G401 (cell line): ENCODE measurements at places on chromosomes 5 and 9.
A peak's percentile ranks its signal among the peaks of the same experiment; 100 is the strongest.

DNA sequence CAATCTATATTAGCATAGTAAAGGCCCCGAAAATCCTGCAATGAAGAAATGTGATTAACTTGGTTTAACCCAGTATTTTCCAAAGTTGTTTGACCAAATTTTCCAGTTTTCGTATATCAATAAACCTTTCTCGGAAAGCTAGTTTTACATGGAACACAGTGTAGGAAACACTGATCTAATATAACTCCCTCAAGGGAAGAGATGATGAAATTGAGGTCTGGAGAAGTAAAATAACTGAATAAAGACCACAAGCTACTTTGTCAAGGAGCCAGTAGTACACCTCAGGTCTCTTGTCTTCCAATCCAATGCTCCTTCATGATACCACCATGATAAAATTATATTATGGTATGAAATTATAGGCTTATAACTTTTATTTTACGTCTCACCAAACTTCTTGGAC is 118.1 kb upstream of the TARS1 start:
- DNase-seq: no peak

GRCh38 chr9:35490155-35490909 is 421 bp downstream of the RUSC2 start:
- peak; percentile 64 for DNase-seq

GRCh38 chr5:178385496-178385890 is 152.9 kb upstream of the PHYKPL start:
- no peak for DNase-seq

- no peak for DNase-seq
Measured at GRCh38 chr5:89281766-89282553, 399.0 kb upstream of the MEF2C start.

GRCh38 chr9:127131871-127132270 is 9.4 kb upstream of the ANGPTL2 start:
- no peak for DNase-seq

DNA sequence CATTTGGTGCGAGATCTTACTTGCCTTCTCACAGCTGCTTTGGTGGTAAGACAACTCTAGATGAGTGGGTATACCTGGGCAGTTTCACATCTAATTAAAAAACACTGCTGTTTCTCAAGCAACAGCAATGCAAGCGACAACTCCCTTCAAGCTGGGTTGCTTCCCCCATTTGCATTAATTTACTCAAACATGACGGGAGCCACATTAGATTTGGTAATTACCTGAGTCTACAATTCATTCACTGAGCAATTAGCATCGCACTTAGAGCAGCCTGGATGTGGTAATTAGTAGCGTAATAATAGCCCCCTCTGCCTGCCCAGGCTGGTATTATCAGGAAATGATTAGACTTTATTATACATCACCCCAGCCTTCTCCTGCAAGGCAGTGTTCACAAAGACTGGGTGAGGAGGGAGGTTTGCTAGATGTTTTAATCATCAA is 73.4 kb downstream of the FBXO38 start:
- no peak for DNase-seq

- no peak for DNase-seq
Measured at GRCh38 chr5:14284392-14285148, 141.4 kb downstream of the TRIO start.

DNA sequence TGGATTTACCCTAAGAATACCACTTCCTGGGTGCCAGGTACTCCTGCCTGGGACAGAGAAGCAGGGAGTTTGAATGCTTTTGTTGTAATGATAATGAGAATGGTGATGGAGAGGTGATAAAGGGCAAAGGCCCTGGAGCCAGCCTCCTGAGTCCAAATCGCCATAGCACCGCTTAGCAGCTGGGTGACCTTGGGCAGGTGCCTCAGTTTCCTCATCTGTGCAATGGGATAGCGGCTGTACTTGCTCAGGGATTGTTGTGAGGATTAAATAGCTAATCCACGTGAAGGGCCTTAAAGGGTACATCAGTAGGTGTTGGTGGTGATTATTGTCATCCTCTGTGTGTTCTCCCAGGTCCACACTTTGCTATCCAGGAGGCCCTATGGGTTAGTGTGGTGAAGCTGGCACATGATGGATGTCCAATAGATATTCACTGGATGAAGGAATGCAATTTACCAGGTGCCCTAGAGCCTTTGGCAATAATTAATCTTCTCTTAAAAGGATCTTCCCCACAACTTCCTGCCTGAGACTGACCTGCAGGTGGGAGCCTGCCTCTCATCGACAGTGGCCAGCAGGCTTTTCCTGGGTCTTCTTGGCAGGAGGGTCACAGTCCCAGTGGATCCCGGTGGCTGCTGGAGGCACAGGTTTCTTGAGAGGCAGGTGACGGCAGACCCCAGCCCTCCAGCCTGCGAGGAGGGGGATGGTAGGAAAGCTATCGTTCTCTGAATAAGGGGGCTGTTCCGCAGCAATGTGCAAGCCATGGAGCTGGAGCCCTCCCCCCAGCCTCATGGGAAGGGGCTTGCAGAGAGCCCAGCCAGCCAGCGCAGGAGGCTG is 160.2 kb downstream of the MACROH2A1 start:
- DNase-seq: no peak

- no peak for DNase-seq
Measured at GRCh38 chr5:149694007-149694406, 36.1 kb upstream of the PPARGC1B start.
